ENCODE measurements at places on chromosomes 1 and 21.

DNA sequence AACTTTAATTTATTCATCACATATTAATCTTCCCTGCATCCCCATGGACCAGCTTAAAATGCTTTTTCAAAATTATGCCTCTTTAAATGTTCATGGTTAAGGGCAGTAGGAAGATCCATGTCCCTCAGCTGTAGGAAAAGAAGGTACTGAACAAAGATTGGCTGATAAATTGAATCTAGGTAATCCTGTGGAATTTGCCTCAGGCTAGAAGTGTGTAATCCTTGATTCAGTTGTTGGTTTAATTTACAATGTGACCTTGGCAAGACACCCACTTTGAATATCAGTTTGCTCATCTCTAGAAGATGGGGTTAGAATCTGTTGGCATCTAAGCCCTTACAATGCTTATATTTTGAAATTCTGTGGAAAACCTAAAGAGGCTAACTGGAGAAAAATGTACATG is 6.1 kb downstream of the TTC4 start:
- no peak for DNase-seq

DNA sequence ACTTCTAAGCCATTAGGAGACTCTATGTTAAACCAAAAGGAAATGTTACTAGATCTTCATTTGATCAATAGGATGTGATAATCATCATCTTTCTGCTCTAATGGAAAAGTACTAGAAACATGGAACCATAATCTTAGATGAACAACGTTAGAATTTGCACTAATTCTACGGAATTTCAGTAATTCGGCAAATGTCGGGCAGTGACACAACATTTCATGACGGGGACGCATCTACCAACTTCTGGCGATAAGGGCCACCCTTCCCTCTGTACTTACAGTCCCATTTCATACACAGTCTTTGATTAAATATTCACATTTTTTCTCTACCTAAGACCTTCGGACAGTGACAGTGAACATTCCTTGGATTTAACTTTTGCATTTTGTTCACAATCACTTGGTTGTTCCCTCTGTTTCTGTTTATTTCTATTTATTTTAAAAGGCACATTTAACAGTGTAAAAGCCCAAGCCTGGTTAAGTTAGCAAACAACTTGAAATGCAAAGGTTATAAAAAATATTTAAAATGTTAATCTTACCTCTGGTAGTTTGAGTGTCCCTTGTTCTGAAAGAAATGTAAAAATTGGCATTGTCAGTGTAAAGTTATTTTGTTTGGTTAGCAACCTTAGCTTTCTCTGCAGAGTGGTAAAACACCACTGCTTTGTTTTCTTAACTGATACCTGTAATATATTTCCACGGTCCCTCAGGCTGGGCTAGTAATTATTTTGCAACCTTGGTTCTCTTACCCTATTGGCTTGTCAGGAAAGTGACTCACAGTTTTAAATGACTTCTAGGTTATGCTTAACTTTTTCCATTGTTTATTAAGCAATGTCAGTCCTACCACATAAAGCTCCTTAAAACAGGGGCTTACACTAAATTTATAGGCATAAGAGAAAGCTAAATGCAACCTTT is 276.9 kb downstream of the VAV3 start:
- DNase-seq, result peak; percentile 35

- DNase-seq, result no peak
These were observed 1.2 kb upstream of the FAM43B start for GRCh38 chr1:20551161-20551560.

- peak; percentile 54 for DNase-seq
These were observed 150.1 kb downstream of the PLXNA2 start for GRCh38 chr1:208093754-208094719.

DNA sequence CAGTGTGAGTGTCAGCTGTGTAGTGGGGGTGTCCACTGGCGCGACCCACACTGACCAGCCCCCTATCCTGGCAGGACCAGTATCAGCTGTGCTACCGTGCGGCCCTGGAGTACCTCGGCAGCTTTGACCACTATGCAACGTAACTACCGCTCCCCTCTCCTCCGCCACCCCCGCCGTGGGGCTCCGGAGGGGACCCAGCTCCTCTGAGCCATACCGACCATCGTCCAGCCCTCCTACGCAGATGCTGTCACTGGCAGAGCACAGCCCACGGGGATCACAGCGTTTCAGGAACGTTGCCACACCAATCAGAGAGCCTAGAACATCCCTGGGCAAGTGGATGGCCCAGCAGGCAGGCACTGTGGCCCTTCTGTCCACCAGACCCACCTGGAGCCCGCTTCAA is 28.1 kb upstream of the KDM4A start:
- no peak for DNase-seq

GRCh38 chr1:32870615-32871363 is at the start of gene FNDC5:
Gene FNDC5 (minus strand): TSS chr1:32870912.
- DNase-seq, result no peak
